Left ventricle myocardium inferior (tissue), 1 donor: ENCODE measurements at places on chromosomes 3 and 15. TPM values are rescaled to one million over a fixed set of nuclear protein-coding genes. Genes with fewer than 3 reads are reported as not detected.

Gene HDC
- total RNA-seq, result 0.52 TPM

Gene SCAANT1
- total RNA-seq, result not detected

GRCh38 chr3:9135526-9135925 lies 113.9 kb downstream of the SRGAP3 start:
- DNase-seq, result no peak

GRCh38 chr15:75131269-75131643 lies 70.4 kb upstream of the C15orf39 start:
- DNase-seq, result no peak

GRCh38 chr15:97688177-97688576 lies 272.3 kb upstream of the ARRDC4 start:
- no peak for DNase-seq

GRCh38 chr15:86165265-86166211 lies 85.9 kb downstream of the AGBL1 start:
- DNase-seq, result no peak

Gene CLDN16
- not detected for total RNA-seq

Gene TJP1
- total RNA-seq, result 108 TPM

- DNase-seq, result no peak
Observed at GRCh38 chr3:135927155-135927554, 38.4 kb upstream of the PPP2R3A start.

DNA sequence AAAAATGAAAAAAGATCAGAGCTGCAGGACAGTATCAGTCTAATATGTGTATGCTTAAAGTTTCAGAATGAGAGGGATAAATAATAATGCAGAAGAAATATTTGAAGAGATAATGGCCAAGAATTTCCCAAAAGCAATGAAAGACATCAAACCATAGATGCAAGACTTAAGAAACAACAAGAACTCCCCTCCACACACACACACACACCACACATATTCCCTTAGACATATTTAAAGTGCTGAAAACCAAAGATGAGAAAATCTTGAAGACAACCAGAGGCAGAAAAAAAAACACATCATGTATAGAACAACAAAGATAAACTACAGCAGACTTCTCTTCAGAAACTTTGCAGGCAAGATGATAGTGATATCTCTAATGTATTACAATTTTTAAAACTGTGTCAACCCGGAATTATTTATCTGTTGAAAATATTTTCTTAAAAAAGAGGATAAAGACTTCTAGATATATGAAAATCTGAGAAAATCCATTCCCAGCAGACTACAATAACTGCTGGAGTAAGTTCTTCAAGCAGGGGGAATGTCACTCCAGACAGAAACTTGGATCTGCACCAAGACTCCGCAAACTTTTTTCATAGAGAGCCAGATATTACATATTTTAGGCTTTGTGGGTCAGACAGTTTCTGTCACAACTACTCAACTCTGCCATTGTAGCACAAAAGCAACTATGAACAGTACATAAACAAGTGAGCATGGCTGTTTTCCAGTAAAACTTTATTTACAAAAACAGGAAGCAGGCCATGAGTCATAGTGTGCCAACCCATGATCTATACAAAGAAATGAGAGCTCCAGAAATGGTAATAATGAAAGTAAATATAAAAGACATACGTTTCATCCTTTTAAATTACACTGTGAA lies 223.4 kb upstream of the CGNL1 start:
- no peak for DNase-seq

Gene UROC1
- total RNA-seq, result not detected

GRCh38 chr3:116413319-116413718 lies 32.0 kb downstream of the LSAMP start:
- DNase-seq, result no peak

GRCh38 chr3:140067487-140067886 lies 132.5 kb downstream of the CLSTN2 start:
- DNase-seq, result no peak

Gene CACNA2D3
- 21.2 TPM for total RNA-seq

Gene PLOD2
- 21.1 TPM for total RNA-seq
